ENCODE measurements at places on chromosomes 6 and 20.

DNA sequence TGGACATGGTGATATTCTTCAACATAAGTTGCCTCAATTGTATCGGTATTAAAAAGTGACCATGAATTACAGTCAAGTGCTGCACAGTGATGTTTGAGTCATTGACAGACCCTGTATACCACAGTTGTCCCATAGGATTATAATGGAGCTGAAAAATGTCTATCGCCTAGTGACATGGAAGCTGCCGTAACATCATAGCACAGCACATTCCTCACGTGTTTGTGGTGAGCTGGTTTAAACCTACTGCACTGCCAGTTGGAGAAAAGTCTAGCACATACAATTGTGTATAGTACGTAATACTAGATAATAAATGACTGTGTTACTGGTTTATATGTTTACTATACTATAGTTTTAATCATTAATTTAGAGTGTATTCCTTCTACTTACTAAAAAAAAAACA is 150.2 kb downstream of the CDH26 start:
- no peak for DNase-seq

DNA sequence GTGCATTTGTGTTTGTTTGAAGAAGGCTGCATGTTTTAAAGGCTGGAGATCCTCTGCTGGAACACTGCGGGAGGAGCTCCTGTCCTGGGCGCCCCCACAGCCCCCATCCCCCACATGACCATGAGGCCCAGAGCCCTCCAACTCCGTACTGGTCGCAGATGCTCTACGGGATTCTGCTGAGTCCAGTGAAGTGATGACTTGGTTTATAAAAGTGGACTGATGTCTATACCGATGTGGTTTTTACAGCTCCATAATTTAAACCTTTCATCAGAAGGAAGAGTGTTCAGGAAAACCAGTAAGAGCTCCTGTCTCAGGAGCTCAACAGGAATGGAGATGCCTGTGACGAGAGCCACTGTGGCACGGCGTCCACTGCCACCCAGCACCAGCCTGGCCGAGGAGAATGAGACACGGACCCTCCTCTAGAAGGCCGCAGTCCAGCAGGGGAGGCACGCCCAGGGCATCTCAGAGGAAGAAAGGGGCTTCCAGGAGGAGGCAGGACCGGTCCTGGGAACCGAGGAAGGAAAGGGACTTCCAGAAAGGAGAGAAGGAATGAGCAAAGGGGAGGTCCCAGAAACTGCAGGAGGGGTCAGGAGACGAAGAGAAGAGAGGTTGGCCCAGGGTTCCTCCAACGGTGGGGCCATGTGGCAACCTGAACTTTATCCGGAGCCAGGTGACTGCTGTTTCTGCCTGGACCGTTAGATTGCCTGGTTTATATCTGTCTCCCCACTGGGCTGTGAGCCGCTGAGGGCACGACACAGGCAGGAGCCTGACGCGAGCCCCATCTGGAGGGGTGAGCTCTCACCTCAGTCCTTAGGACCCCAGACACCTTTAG is 26.9 kb downstream of the BFSP1 start:
- no peak for DNase-seq

DNA sequence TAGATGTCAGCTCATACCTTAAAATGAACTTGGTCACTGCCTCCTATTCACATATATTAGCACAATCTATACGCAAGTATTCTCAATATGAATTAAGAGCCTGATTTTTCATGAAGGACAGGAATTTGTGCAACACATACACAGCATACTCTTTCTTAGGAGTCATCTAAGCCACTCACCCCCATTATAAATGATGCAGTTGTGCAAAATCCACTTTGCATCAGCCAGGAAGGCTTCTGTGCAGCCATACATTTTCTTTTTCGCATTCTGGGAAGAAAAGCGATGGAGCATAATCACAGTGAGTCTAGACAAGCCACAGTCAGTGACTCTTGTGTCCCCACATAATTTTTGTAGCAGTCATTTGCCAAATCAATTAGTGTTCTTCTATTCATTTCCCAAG is 66.5 kb downstream of the ZMYND8 start:
- DNase-seq, result no peak

- DNase-seq, result no peak
These were observed 91.2 kb upstream of the EEF1E1 start for GRCh38 chr6:8193541-8193940.

GRCh38 chr20:9236458-9236857 is 167.6 kb downstream of the PLCB4 start:
- no peak for DNase-seq

DNA sequence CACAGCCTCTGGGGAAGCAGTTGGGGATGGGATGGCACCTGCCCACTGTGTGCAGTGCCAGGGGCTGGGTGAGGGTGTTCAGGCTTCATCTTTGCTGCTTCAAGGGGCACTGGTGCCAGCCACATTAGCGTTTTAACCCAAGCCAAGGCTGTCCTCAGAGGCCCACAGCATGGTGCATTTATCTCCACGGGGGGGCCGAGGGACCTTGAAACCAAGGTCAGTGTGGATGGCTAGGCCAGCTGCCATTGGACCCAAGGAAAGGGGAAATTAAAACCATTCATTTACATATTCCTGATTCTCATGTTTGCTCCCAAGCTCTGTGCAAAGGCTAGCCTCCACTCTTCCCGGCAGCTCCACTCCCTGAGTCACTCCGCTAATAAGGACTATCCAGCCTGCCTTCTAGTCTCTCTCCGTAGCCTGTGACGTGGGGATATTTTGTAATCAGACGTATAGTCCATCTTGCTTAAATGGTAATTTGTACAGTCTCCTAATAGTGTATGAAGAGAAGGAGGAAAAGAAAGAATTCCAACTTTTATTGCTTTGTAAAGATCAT is 197.1 kb downstream of the CDH4 start:
- DNase-seq, result no peak

- no peak for DNase-seq
These were observed 45.6 kb upstream of the FOXA2 start for GRCh38 chr20:22629927-22630326.

DNA sequence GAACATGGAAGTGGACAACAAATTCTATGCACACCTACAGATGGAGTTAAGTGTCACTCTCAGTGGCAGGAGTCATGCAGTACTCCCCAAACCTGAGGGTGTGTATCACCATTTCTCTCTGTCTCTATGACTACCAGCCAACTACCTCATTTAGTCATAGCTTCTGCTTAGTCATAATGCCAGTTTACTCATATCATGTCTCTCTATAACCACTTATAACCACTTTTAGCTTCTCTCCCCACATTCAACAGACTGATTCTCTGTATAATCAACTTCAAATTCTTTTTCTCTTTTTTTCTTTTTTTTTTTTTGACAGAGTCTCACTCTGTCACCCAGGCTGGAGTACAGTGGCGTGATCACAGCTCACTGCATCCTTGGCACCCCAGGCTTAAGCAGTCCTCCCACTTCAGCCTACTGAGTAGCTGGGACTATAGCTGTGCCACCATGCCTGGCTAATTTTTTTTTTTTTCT is 13.8 kb upstream of the GTF3C6 start:
- DNase-seq, result no peak

DNA sequence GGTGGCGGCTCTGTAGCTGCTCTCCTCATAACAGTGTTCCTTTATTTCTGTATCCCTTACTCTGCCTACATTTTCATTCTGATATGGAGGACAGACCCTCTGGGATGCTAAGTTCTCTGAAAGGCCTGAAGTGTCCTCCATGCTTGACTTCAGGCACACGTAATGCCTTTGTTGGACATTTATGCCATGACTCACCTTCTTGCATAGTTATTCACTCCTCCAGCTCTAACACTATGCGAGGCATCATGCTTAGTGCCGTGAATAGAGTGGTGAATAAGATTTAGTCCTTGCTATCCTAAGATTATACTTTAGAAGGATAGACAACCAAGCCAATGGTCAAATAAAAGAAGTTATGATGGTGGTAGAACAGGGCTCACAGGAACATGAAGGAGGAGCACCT is 760.9 kb upstream of the FLRT3 start:
- no peak for DNase-seq

DNA sequence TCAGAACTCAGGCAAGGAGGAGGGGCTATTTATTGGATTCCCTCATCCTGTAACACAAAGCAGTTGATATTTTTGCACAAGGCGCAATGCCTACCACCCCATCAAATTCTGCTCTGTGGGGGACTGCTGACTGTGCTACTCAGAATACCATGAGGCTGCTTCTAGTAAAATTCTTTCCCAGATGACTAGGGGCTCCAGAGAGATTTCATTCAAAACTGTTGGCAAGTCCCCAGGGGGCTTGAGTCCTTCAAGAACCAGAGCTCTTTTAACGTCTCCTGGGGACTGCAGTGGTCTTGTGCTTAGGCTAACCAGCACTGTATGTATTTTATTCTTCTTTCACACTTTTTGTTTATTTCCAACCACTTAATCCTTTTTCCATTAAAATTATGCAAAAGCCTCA is 365.9 kb upstream of the AGPAT4 start:
- no peak for DNase-seq

Measured in neural crest cell (in vitro differentiated cells).